ENCODE measurements at places on chromosomes 7 and 10.
A peak's percentile ranks its signal among the peaks of the same experiment; 100 is the strongest.

DNA sequence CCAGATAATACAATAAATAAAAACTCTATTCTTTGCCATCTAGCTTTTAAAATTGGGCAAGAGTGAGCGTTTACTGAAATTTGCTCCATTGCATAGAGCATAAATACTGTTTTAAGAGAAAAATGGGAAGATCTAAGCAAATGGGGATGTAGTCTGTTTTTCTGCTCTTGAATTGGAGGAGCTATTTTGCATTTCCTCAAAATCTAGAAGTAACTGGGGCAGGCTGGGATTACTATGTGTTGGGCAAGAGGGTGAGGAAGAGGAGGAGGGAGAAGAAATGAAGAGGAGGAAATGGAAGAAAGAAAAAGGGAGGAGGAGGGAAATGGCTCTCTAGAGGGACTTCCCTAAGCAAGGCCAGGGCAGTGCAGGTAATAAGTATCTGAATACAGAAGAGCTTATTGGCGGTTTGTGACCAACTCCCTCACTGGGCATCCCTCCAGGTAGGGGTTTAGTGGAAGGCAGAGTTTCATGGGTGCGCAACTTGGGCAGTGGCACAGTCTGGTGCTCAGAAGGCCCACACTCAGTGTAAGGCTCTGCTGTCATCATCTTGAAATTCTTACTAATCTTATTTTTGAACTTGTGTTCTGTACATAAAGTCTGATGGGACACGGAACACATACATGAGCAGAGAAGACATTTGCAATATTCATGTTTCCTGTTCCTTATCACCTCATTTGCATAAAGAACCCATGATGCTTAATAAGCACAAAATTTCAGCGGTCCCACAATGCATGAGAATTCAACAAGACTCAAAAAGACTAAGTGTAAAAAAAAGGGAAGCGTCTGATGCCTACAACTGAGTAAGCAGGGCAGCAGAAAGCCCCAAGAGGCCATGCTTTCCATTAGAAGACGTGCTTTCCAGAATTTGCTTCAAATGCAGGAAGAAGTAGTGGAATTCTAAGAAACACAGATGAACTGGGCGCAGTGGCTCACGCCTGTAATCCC lies 116.9 kb downstream of the EVX1 start:
- H3K27ac ChIP-seq, result no peak overlapping the region
- H3K4me1 ChIP-seq, result peaks cover 4% of the 10 kb centered on the region
- H3K36me3 ChIP-seq, result no peaks in the 10 kb centered on the region

DNA sequence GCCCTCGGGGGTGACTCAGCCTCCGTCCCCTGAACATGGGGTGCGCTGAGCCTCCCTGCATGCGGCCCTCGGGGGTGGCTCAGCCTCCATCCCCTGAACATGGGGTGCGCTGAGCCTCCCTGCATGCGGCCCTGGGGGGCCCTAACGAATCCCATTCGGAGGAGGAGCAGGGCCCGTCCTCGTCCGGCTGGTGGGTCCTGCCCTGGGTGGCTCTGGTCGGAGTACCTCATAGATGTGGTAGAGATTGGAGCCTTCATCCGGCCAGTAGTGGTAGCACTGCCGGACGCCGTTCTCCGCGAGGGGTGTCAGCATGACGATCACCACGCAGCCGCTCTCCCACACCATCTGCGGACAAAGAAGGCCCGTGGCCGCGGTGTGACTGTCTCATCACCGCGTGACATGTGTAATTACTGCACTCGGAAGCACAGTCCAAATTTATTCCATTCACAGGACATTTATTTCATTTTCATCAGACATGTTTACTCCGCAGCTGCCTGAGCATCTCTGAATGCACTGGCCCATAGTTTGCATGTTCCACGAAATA lies 241.1 kb downstream of the DNAJB6 start:
- peaks cover 72% of the 10 kb centered on the region for H3K27me3 ChIP-seq
- peak; percentile 6 for DNase-seq
- H3K4me1 ChIP-seq, result peaks cover 6% of the 10 kb centered on the region
- no peak overlapping the region for H3K4me3 ChIP-seq

DNA sequence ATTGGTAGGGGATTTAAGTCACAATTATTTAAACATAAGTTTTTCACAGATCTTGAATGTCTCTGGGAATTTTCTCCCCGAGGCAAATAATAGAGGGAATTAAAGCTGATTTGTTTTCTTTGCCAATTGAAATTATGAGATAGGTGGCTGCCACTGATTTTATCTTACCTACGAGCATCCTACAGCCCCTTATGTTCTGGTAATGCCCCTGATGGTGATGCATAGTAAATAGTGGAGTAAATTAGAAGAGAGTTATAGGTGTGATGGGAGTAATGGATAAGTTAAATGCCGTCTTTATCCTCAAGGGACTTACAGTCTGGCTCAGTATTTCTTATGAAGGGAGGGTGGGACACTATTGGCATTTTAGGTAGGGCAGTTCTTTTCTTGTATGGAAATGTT lies 58.1 kb downstream of the HDAC9 start:
- H3K4me1 ChIP-seq, result peaks cover 8% of the 10 kb centered on the region
- no peaks in the 10 kb centered on the region for H3K27me3 ChIP-seq
- H3K27ac ChIP-seq, result no peak overlapping the region
- DNase-seq, result no peak

DNA sequence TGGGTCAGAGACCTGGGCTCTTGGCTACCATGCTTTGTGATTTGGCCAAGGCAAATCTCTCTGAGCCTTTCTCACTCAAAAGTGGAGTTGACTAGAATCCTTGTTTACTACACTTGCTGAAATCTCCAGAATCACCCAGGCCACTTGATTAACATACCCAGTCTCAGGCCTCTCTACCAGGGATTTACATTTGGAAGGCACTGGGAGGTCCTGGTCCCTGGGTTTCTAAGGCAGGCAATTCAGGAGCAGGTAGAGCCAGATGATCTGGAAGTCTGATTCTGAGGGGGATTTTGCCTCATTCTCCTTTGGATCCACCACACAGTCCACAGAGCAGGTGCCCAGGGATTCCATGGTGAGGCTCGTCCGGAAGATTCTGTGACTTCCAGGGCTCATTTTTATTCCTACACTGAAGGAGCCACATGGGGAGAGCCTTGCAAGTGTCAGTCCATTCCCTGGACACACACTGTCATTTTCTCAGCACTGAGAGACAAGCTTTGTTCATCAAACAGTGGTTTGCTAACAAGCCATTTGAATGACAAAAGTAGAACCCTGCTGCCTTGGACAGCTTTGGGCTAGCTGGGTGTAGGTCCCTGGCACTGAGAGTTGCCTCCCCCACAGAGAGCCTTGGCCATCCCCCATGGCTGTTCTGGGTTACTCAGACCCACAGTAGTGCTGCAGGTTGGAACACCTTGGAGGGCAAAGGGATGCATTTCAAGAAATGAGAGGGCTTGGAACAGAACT lies 74.2 kb downstream of the NOC3L start:
- H3K27ac ChIP-seq, result no peak overlapping the region
- H3K36me3 ChIP-seq, result no peaks in the 10 kb centered on the region
- H3K27me3 ChIP-seq, result no peaks in the 10 kb centered on the region
- H3K4me1 ChIP-seq, result peaks cover 19% of the 10 kb centered on the region
- DNase-seq, result peak; percentile 14

GRCh38 chr7:78768859-78769258 lies 684.6 kb downstream of the MAGI2 start:
- no peak for DNase-seq
- no peaks in the 10 kb centered on the region for H3K27me3 ChIP-seq
- H3K4me1 ChIP-seq, result peaks cover 29% of the 10 kb centered on the region
- no peak overlapping the region for H3K4me3 ChIP-seq
- no peaks in the 10 kb centered on the region for H3K36me3 ChIP-seq

- H3K4me1 ChIP-seq, result no peaks in the 10 kb centered on the region
- no peak overlapping the region for H3K4me3 ChIP-seq
- DNase-seq, result no peak
Observed at GRCh38 chr7:64590971-64591370, 28.1 kb upstream of the ZNF680 start.

GRCh38 chr7:128795129-128795528 lies 3.4 kb downstream of the CCDC136 start:
- peaks cover 34% of the 10 kb centered on the region for H3K4me1 ChIP-seq
- no peak overlapping the region for H3K4me3 ChIP-seq
- peaks cover 35% of the 10 kb centered on the region for H3K36me3 ChIP-seq
- DNase-seq, result no peak
- peak overlapping the region; percentile 51 for H3K27ac ChIP-seq

DNA sequence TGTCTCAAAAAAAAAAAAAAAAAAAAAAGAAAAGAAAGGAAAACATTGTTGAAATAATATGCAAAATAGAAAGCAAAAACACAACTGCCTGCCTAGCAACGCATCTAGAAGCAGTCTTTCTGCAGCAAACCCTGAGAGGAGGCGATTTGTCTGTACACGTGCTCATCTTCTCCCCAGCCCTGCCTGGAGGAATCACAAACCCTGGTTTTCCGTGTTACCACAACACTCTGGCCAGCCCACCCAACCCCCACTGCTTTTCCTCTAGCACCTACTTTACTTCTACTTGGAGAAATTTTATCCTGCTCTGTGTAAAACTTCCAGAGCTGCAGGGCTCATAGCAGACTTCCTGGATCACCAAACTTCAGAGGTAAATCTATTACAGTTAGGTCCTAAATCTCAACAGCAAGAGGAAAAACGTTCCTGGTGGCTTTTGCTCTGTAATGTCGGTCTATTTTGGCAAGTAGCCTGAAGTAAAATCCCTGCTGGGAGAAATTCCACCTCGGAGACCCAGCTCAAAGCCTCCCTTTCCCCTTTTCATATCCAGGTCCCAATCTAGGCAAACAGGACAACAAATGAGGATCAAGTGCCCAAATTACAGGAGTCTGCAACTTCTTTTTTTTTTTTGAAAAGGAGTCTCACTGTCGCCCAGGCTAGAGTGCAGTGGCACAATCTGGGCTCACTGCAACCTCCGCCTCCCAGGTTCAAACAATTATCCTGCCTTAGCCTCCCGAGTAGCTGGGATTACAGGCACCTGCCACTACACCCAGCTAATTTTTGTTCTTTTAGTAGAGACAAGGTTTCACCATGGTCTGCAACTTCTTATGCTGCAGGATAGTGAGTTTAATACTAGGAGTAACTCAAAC lies 91.6 kb downstream of the DNMBP start:
- peak; percentile 73 for DNase-seq
- peaks cover 68% of the 10 kb centered on the region for H3K4me1 ChIP-seq
- H3K27me3 ChIP-seq, result no peaks in the 10 kb centered on the region
- peak overlapping the region; percentile 68 for H3K4me3 ChIP-seq

- H3K4me3 ChIP-seq, result no peak overlapping the region
- no peak for DNase-seq
- no peaks in the 10 kb centered on the region for H3K27me3 ChIP-seq
Observed at GRCh38 chr10:131886237-131886636, 14.6 kb upstream of the PPP2R2D start.

GRCh38 chr10:27223964-27224363 lies 16.6 kb downstream of the ACBD5 start:
- DNase-seq, result peak; percentile 28
- no peaks in the 10 kb centered on the region for H3K4me1 ChIP-seq
- H3K27ac ChIP-seq, result no peak overlapping the region
- peaks cover 13% of the 10 kb centered on the region for H3K36me3 ChIP-seq

Data from WTC11 (cell line).